Stimulated activated CD4-positive, alpha-beta T cell treated with anti-CD3 and anti-CD28 coated beads, TNF-alpha, amount 100 ng/mL, for 4 hours (primary cell): ENCODE measurements at places on chromosomes 5 and 9.

DNA sequence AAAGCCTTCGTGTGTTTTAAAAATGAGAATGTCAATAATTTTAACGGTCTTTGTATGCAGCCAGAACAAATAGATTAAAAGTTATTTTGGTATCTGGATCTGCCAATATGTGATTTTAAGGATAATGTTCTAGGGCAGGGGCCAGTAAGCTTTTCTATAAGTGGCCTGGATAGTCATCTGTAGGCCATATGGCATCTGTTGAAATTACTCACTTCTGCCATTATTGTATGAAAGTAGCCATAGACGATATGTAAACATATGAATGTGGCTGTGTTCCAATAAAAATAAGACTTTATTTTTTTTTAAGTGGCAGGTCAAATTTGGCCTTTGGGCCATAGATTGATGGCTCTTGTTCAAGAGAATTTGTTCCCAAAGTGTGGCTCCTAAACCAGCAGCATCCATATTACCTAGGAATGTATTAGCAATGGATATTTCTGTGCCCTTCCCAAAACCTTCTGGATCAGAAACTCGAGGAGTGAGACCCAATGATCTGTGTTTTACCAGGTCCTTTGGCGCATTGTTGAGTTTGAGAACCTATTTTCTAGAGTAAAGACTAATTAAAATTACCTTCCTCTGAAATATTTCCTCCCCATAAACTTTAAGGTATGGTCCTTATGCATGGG, 55.9 kb downstream of the C6 start:
- DNase-seq: no peak

DNA sequence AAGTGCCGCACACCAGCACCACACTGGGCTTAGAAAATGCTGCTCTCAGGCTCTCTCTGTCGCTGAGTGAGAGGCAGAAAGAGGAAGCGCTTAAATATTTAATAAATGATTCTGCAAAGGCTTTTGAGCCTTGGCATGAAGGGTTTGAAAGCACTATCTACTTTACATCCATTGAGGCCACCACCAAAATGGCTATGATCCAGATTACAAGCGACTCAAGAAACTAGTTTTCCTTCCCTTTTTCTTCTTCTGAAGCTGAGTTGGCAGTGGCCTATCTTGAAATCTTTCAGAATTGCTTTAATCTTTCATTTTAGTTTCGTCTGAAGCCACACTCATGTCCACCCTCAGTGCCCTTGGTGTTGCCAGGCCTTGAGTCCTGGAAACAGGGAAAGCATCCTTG, 59.5 kb downstream of the EBF1 start:
- DNase-seq: no peak

DNA sequence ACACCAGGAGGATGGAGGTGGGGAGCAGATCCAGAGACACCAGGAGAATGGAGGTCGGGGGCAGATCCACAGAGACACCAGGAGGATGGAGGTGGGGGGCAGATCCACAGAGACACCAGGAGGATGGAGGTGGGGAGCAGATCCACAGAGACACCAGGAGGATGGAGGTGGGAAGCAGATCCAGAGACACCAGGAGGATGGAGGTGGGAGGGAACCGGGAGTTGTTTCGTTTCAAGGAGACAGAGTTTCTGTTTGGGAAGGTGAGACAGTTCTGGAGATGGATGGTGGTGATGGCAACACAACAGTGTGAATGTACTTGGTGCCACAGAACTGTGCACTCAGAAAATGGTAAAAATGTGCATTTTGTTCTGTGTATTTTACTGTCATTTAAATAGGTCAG, 9.0 kb upstream of the INPP5E start:
- no peak for DNase-seq

DNA sequence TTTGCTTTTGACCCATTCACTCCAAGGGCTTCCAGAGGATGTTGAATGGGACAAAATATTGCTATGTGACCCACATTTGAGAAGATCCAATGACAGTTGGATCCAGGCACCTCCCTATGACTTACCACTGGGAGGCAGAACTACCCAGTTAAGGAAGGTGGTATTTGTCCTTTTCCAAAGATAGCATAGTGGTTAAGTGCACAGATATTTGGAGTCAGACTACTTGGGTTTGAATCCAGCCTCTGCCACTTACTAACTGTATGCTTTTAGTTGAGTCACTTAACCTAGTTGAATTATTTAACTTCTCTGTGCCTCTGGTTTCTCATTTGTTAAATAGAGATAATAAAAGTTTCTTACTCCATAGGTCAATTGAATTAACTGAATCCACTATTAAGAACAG, 74.5 kb upstream of the PALM2AKAP2 start:
- no peak for DNase-seq

DNA sequence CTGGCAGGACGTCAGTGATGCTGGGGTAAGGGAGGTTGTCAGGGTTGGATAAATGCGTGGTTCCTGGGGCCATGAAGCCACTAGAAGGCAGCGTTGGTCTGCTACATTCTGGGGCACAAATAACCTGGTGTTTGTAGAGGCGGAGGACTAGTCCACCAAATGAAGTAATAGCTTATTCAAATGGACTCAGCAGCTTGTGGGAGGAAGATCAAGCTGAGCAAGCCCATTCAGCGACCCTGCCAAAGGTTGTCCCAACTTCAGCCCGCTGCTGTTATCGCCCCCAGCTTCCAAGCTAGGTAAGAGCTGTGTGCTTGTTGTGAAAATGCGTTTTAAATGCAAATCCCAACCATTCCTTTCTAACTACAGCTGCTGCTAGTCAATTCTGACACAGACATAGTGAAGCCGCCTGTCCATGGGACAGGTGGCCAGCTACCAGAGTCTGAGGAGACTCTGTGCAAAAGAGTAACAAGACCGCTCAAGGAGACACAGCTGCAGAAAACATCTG, 7.6 kb upstream of the FAM240B start:
- DNase-seq: no peak

GRCh38 chr5:109987355-109987754, 297.6 kb downstream of the MAN2A1 start:
- no peak for DNase-seq

DNA sequence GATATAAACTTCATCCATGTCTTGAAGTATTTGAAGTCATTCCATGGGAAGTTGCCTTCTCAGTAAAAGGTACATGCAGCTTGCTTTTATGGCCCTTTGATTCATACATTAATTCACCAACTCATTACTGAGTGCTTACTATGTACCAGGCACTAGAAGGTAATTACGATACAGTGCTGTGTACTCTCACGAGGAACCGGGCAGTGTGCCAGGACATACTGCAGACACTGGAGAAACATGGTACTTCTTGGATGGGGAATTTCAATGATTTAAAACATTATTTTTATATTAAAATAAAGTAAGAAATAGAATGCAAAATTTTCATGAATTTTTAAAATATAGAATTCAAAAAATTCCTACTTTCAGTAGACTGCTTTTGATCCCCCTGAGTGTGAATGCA, 71.4 kb upstream of the WDR41 start:
- no peak for DNase-seq

GRCh38 chr9:70571258-70571657, 156.8 kb upstream of the KLF9 start:
- no peak for DNase-seq

GRCh38 chr9:130204959-130205358, 32.8 kb downstream of the NCS1 start:
- no peak for DNase-seq

- no peak for DNase-seq
These were observed 350.4 kb downstream of the PDE4D start for GRCh38 chr5:59542851-59543820.

GRCh38 chr5:14062178-14062577, 81.0 kb upstream of the TRIO start:
- no peak for DNase-seq

- DNase-seq: no peak
These were observed 48.6 kb downstream of the CCL28 start for GRCh38 chr5:43363445-43364152.

DNA sequence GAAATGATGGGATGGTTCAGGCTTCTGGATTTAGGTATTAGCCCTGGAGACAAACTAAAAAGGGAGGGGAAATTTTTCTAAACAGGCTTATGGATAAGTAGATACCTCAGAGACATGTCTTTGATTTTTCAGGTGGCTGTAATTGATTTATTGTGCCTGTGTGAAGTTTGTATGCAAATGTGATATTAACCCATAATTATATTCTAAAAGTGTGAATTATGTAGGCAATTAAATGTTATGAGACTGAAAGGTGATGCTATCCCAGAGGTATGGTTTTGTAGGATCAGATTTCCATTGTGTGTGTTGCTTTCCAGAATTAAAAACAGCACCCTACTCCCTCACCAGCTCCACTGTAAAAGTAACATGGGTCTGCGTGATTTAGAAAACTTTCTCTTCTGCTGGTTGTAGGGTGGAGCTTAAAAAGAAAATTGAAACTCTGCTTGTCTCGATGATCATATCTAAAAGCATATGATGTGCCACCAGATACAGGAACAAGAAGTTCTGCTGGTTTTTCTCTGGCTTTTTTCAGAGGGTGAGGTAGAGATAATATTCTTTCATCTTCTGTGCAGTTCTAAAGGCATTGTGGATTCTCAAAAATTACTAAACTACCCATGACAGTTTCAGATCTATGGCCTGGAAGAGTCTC, 71.8 kb upstream of the TAF11L2 start:
- DNase-seq: no peak

- DNase-seq: no peak
These were observed 8.3 kb downstream of the OLFM1 start for GRCh38 chr9:135095470-135096407.

- no peak for DNase-seq
These were observed 49.6 kb upstream of the ANKRD31 start for GRCh38 chr5:75286211-75286773.

DNA sequence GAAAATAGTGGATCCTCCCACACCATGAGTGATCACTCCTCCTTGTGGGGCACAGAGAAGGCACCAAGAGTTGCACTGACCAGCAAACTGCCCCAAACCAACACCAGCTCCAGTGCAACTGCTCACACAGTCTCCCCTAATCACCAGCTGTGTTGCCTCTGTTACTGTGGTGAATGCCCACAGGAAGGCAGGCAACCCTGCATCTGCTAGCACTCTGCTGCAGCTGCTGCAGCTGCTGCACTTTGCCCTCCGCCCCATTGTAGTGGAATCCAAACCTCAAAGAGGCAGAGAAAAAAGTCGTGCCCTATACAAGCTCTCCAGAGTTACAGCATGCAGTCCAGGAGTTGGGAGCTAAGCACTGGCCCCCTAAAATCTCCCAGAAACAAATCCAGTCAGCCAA, 339.6 kb downstream of the TRIM36 start:
- DNase-seq: no peak

- no peak for DNase-seq
These were observed 3.0 kb downstream of the HNRNPAB start for GRCh38 chr5:178207183-178207916.

GRCh38 chr5:40734986-40735385, 20.8 kb downstream of the TTC33 start:
- no peak for DNase-seq

DNA sequence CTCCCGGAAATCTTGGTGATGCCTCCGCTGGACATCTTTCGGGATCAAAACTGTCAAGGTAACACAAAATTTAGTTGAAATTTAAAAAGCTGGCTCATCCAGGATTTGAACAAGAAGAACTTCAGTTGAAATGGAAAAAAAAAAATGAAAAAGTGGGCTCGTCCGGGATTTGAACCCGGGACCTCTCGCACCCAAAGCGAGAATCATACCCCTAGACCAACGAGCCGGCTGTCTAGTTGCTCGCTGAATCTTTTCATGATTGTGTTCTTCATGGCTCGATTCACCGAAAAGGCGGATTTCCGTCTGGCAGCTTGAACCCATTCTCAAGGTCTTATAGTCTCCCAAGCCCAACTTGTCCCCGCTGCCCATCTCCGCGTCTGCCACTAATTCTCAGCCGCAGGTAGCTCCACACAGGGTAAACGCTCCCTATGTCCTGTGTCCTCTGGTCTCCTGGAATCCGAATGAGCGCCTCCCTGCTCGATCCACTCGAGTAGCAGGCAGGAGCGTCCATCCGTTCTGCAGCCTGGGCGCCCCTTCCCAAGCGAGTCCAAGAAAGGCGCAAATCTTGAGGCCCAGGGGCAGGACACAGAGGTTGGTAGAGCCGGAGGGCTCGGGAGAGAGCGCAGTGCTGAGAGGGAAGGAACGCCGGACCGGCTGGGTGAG, 16.2 kb downstream of the TRIM7 start:
- peak; percentile 73 for DNase-seq

GRCh38 chr9:129549139-129549538, 71.8 kb downstream of the C9orf50 start:
- no peak for DNase-seq
